Activated T-cell treated with anti-CD3 and anti-CD28 coated beads, Interleukin-2, amount 50 U/mL, for 72 hours (primary cell): ENCODE measurements at places on chromosomes 3 and 15.
A peak's percentile ranks its signal among the peaks of the same experiment; 100 is the strongest.

DNA sequence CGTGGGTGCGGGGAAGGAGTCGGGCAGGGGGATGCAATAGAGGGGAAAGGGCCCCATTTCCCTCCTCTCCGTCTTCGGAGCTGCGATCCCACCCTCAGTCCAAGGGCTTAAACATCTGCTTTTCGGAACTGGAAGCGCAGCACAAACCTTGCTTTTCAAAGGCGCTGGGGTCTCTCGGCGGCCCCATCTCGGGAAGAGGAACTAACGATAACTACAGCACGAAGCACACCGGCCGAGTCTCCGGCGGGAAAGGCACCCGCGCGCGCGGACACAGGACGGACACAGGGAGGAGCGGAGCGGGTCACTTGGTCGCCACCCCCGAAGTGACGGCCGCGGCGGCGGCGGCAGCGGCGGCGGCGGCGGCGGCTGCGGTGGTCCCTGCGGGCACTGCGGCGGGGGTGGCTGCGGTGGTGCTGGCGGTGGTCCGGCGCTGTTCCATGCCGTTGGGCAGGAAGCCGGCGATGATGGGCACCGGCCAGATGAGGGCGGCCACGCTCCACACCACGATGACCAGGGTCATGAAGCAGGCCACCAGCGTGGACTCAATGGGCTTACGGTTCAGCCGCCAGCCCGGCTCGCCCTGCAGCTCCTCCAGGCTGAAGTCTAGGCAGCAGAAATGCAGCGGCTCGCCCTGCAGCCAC is 1.1 kb downstream of the TMEM158 start:
- DNase-seq: peak; percentile 58
- H3K27me3 ChIP-seq: peaks cover 87% of the 10 kb centered on the region
- no peak overlapping the region for H3K27ac ChIP-seq
- no peaks in the 10 kb centered on the region for H3K36me3 ChIP-seq

DNA sequence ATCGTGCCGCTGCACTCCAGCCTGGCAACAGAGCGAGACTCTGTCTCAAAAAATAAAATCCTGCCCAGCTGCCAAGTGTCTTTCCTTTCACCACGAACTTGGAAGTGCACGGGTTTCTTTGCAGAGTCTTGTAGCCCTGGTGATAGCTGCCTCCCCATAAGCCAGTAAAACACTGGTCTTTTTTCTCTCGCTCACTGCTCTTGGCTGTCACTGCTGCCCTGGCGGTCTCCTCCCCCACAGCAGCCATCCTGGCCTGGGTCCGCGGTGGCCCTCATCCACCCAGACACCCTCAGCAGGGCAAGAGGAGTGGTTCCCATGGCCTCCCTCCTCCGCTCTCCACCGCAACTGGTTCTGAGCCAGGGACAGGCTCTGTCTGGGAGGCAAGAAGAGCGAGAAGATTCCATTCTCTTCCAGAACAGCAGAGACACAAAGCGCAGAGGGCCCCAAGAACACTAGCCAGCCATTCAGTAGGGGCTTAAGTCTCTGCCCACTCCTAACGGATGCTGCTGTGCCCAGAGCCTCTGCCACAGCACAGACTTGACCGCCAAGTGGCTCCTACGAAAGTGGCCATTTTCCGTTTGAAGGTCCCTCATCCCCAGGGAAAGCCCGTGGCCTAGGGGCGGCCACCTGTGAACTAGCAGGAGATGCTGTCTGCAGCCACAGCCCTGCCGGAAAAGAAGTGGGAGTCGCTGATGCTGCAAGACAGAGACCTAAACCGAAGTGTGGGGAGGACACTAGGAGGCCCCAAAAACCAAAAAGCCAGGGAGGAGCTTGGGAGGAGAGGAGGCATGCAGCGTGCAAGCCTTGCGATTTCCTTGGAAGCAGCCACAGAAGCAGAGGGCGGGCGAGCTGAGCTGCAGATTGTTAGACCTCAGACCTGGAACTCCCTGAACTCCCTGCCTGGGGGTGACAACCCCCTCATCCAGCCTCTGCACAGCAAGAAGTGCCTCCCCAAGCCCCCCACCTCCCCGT is 44.1 kb downstream of the KLHL25 start:
- DNase-seq: no peak
- H3K4me3 ChIP-seq: no peak overlapping the region
- peaks cover 18% of the 10 kb centered on the region for H3K4me1 ChIP-seq
- H3K27me3 ChIP-seq: no peaks in the 10 kb centered on the region
- H3K27ac ChIP-seq: peak overlapping the region; percentile 11

GRCh38 chr15:44620081-44620480 is 43.4 kb downstream of the SPG11 start:
- H3K4me1 ChIP-seq: peaks cover 15% of the 10 kb centered on the region
- DNase-seq: no peak
- H3K36me3 ChIP-seq: peaks cover 8% of the 10 kb centered on the region
- H3K27ac ChIP-seq: no peak overlapping the region
- H3K4me3 ChIP-seq: no peak overlapping the region

DNA sequence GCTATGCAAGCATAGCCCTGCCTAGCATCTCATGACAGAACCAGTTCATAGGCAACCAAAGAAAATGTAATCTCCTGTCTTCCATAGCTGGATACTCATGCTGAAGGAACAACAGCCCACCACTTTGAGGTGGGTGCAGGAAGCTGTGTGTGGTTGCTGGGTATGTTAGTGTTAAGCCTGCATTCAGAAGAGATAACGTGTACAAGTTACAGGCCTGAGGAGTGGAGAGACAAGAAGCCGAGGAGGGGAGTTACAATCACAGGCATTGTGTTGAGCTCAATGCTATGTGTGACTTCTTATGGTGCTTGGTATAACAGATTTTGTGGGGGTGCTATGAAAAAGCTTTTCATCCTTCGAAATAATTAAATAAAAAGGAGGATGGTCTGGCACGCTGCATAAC is 42.8 kb upstream of the SECISBP2L start:
- no peak overlapping the region for H3K4me3 ChIP-seq
- no peak for DNase-seq

DNA sequence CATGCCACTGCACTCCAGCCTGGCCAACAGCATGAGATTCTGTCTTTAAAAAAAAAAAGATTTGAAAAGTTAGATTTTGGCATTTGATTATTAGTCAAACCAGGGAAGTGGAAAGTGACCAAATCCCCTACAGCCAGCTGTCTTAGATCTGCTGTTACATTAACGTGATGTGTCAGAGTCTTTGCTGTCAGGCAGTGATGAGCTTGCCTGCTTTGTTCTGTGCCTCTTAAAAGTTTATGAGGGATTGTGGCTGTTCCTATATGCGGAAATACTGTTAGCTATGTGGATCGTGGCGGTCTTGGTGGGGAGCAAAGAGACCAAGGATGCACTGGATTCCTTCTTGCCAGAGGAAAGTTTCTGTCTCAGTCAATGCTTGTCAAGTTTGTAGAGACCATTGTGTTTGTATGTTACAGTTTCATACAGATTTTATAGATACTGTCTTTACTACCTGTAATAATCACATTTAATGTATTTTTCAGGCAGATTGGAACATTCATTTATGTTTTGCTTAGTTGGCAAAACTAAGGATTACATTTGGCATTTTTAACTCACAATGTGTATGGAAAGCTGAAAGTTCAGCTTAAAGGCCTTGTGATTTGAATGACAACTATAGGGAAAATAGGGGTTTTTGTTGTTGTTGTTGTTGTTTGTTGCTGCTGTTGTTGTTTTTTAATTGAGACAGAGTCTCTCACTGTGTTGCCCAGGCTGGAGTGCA is 137.4 kb downstream of the VPS8 start:
- DNase-seq: no peak
- peaks cover 15% of the 10 kb centered on the region for H3K4me1 ChIP-seq
- H3K4me3 ChIP-seq: no peak overlapping the region
- H3K27me3 ChIP-seq: no peaks in the 10 kb centered on the region

GRCh38 chr15:47473832-47474231 is 243.5 kb upstream of the SEMA6D start:
- H3K4me3 ChIP-seq: no peak overlapping the region
- no peaks in the 10 kb centered on the region for H3K36me3 ChIP-seq
- H3K27ac ChIP-seq: no peak overlapping the region
- H3K4me1 ChIP-seq: no peaks in the 10 kb centered on the region
- DNase-seq: no peak

DNA sequence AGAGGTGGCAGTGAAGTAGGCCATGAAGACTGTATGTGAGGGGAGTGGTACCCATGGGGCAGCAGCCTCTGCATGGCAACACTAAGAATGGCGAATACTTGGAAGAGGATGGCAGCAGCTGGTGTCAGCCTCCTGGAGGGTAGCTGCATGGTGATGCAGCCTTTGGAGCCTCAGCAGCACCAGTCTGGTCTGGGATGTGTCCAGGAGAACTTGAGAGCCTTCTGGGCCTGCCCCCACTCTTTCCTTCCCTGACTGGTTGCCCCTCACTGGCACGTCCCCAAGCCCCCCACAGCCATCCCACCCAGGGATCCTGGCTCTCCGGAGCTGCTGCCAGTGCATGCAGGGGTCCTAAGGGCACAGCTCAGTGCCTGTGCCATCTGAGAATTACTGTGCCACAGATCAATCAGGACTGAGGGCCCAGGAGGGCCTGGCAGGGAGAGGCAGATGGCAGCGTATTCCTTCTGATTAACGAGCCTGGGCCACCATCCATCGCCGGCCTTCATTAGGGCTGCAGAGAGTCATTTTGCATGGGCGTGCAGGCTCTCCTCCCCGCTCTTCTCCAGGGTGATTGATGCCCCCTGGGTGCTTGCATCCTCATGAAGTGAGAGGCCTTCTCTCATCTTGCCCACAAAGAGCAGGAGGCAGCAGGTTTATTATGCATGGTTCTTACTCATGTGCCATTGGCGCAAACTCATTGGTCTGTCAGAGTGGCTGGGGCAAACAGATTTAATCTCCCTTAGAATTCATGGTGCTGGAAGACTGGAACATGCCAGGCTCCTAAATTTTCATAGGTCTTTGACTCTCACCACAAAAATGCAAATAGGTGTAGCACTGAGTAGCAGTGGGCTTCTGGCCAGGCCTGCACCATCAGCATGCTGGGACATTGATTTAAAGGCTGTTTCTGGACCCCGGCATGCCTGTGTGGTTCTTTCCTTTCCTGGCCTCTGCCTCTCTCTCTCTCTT is 116.8 kb downstream of the EPHB1 start:
- no peaks in the 10 kb centered on the region for H3K27me3 ChIP-seq
- H3K4me1 ChIP-seq: no peaks in the 10 kb centered on the region
- H3K27ac ChIP-seq: no peak overlapping the region
- H3K36me3 ChIP-seq: no peaks in the 10 kb centered on the region
- no peak overlapping the region for H3K4me3 ChIP-seq
